ENCODE measurements at places on chromosomes 4 and X.

DNA sequence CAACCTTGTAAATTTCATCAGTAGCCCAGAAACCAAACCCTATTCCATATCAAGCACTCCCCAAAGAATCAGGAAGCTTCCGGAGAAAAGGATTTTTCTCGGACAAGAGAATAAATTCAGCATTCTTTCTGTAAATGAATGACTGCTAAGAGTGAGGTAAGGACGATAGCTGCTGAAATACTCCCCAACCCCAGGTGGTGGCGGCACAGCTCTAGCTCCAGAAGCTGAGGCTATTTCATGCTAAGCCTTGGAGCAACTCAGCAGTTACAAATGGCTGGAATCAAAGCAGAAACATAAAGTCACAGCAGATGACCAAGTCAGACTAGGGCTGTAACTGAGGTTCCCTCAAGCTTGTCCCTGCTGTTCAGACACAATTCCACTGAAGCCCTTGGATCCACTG is 13.9 kb upstream of the PCDH19 start:
- no peak for DNase-seq

DNA sequence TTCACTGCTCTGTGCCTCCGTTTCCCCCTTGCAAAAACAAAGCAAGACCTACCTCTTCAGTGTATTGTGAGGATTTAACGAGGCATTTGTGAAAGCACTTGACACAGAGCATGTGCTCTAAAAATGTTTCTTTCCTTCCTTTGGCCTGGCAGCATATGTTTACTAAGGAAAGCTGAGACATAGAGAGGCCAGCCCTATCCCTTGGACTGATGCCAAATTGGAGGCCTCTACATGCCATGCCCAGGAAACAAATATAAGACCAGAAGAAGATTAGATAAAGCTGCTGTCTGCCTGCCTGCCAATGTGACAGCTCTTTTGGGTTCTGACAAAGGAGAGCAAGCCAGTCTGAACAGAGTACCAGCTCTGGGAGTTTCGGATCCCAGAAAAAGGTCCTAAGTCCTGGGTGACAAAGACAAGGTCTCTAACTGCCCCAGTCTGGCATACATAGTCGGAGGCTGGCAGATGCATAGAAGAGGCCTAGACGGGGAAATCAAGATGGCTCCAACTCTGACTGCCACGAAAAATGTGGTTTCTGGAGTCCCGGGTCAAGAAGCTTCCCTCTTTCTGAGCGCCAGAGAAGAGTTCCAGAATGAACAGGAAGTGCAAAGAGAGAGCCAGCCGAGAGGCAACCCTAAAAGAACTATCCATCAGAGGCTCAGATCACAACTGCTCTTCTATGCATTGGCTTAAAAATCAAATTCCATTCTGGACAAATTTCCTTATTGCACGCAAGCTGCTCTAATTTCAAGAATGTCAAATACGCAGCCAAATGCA is 25.8 kb downstream of the OTUD6A start:
- DNase-seq = no peak

DNA sequence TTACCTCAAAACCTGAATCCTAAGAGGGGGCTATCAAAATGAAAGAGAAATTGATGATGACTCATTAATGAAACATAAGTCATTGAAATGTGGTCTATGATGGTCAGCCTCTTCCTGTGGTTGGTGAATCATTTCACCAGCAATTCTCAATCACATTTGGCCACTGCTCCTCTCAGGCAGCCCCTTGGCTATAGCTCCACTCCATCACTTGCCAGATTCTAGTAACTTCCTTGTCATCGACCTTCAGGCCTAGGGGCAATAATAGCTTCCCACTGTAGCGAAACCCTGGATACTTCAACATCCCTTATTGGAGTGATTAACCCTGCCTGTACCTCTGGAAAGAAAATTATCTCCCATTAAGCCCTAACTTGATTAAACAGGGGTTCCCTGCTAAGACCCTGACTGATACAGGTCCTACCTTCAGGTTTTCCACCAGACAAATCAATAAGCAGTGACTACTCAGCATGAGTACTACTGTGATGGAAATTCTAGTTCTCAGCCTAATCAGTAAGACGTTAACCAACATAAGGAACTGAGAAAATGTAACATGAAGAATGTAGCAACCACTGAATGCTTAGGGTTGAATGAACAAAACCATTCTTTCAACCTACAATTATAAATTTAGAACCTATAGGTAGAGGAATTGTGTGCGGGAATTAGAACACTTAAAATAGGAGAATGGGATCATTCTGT is 30.4 kb downstream of the ADH7 start:
- no peak for DNase-seq

DNA sequence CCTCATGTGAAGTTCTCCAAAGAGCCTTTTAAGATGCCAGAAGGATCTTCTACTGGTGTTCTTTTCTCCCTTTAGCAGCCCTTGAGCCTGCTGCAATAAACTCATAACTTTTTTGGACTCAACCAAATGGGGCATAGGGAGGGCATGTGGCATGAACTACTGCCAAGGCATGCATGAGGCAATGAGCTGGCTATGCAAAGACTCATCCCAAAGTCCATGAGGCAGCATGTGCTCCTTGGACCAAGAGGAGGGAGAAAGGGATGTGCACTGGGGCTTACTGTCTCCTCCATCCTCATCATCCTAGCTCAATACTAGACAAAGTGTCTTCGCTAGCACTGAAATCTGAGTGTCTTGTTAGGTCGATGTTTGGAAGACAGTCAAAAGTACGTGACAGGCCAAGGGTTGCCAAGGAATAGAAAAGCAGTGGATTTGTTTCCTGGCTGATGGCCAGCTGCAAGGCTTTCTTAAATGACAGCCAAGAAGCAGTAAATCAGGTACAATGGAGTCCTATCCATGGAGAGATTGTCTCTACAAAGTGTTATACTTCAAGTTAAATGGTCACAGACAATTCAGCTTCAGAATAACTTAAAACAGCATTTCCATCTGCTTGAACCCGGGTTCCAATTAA is 44.5 kb upstream of the ATXN3L start:
- no peak for DNase-seq

GRCh38 chr4:177239477-177239876 is 70.2 kb upstream of the NEIL3 start:
- DNase-seq = no peak

DNA sequence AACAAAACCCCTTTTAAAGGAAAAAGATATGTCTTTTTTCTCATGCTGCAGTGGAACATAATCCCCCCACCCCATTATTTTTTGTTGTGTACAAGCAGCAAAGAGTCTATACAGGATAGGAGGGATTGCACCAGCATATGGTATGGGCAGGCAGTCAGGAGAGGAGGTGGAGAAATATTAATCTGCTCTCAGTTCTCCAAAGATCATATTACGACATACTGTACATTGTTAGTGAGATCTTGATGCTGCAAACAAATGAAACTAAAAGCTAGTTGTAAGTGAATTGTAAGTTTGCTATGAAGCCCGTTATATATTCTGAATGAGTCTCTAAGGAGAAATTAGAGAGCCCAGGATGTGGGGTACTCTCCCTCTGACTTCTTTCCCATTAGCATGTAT is 75.3 kb downstream of the RAPGEF2 start:
- no peak for DNase-seq

- DNase-seq = no peak
Observed at GRCh38 chr4:7266525-7267292, 74.4 kb downstream of the SORCS2 start.

- no peak for DNase-seq
Observed at GRCh38 chr4:41324861-41325260, 68.1 kb downstream of the UCHL1 start.

DNA sequence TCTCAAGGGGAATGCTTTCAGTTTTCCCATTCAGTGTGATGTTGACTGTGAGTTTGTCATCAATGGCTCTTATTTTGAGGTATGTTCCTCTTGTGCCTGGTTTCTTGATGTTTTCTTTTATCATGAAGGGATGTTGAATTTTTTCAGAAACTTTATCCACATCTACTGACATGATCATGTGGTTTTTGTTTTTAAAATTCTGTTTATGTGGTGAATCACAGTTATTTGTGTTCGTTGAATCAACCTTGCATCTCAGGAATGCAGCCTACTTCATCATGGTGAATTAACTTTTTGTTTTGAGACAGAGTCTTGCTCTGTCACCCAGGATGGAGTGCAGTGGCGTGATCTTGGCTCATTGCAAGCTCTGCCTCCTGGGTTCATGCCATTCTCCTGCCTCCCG is 263.1 kb upstream of the KLF3 start:
- DNase-seq = no peak

- DNase-seq = no peak
Observed at GRCh38 chr4:108355186-108355901, 186.6 kb upstream of the LEF1 start.

DNA sequence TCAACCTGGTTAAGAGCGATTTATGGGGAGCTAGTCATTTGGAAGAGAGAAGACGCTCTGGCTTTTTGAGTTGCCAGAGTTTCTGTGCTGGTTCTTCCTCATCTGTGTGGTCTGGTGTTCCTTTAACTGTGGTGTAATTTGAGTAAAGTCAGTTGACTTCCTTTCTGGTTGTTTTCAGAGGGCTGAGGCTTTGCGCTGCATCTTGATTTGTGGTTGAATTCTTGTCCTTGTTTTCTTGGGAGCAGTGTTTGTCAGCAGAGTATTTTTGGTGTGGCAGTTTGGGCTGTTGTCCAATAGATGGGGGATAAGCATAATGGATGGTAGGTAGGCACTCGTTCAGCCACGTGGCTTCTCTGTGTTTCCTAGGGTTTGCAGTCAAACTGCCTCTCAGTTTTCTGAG is 2143.2 kb upstream of the TENM3 start:
- no peak for DNase-seq

DNA sequence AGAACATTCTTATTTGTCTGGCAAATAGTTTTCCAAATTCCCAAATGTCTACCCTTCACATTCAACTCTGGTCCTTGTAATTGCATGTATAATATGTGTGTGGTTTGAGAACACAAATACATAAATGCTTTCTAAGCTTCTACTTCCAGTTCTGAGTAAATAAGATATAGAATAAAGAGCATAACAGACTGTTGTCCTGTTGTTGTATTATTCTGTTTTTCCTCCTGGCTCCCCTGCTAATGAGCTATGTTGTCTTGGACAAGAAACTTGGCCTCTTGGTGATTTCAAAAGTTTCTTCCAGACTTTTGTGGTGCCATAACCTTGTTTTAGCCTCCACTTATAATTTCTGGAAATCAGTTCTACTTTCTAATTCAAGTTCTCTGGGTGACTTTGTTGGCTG is 75.3 kb upstream of the USP38 start:
- no peak for DNase-seq

DNA sequence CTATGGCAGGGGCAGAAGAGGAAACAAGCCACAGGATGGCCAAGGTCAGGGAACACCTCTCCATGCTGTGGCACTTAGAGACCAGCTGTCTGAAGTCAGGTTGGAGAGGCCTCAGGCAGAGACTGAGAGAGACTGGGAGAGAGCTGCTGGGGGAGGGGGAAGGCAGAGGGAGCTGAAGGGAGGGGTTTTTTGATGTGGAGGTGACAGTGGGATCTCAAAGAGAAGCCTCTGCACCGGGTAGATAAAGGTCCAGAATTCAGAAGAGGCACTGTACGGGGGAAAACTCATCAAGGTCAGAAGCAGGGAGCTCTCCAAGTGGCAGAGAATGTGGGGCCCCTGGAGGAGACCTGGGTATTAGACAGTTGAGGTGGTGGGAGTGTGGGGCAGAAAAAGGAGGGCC is 41.6 kb upstream of the HMGB3 start:
- no peak for DNase-seq

DNA sequence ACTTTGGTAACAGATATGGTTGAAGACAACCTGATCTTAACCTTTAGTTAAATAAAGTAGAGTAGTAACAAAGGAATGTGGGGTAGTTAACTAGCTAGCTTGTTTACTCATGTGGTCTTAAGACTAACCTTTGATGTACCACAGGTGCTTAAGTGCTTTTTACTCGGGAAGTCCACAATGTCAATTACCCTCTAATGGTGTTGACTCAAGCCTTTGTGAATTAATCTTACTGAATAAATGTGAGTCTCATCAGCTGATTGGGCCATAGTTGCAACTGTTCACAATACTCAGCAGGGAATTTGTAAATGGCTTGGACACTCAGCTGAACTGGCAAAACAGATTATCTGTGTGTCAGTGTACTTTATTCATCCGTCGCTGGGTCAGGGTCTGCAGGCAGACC is 119.0 kb upstream of the UGT8 start:
- DNase-seq = no peak

DNA sequence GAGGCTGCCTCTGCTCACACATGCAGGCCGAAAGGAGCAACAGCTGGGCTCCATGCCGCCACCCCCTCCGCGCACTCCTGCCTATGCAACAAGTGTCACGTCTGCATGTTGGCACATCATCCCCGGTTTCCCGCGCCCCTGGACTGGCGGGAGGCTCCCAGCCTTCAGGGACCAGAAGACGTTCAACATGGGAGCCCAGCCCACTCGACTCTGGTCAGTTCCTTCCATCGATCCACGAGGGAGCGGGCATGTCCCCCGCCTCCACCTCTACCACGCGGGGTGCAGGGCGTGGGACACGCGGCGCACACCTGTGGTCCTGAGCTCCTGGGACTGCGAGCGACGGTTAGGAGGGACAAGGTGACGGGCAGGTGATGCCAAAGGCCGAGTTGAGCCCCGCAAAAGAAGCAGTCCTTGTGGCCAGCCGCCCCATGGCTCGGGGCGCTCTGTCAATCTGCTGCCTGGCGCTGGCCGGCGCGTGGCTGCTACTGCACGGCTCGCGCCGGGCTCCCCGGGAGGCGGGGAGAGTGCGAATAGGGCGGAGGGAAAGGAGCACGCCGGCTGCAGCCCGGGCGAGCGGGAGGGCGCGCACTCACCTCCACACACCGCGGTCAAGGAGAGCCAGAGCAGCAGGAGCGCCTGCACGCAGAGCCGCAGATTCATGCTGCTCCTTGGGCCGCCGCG is 645 bp downstream of the APLN start:
- DNase-seq = peak; percentile 41

- no peak for DNase-seq
Observed at GRCh38 chr4:2048831-2049230, 10.3 kb upstream of the NAT8L start.

GRCh38 chr4:101033986-101034385 is 313.3 kb downstream of the PPP3CA start:
- no peak for DNase-seq

GRCh38 chr4:73606465-73606974 is 13.7 kb downstream of the RASSF6 start:
- no peak for DNase-seq

DNA sequence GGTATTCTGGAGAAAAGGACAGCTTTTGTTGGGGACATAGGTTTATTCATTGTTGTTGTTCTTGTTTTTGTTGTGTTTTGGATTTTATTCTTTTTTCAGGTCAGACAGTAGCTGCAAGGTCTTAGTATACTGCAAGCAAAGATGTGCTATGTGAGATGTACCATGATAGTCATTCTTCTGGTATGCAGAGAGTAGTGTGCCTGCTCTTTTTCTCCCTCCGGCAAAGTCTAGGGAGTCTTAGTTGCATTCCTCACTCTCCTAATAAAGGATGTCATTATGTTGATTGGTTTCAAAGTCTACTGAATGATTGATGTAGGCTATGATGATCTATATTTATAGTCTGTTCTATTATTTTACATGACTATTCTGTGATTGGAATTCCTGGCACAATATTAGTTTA is 119.9 kb upstream of the POF1B start:
- no peak for DNase-seq

DNA sequence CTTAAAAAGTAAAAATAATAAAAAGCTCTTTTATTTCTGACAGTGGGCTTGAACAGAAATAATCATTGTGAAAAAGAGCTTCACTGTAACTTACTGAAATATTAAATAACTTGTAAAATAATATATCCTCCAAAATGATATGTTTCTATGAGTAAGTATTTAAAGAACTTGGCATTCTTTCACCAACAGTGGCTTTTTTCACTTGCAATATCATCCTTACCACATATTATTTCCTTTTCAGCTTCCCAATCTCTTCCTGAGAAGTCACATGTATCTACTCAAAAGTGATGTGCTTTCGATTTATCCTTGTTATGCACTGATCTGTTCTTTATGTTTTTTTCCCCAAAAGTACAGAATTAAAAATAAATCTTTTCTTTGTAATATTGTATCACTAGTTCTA is 2.2 kb upstream of the PCDH18 start:
- DNase-seq = no peak
